ENCODE measurements at places on chromosomes 11 and 22.

GRCh38 chr11:69459848-69460539 lies 21.5 kb upstream of the LINC01488 start:
- no peak for DNase-seq

DNA sequence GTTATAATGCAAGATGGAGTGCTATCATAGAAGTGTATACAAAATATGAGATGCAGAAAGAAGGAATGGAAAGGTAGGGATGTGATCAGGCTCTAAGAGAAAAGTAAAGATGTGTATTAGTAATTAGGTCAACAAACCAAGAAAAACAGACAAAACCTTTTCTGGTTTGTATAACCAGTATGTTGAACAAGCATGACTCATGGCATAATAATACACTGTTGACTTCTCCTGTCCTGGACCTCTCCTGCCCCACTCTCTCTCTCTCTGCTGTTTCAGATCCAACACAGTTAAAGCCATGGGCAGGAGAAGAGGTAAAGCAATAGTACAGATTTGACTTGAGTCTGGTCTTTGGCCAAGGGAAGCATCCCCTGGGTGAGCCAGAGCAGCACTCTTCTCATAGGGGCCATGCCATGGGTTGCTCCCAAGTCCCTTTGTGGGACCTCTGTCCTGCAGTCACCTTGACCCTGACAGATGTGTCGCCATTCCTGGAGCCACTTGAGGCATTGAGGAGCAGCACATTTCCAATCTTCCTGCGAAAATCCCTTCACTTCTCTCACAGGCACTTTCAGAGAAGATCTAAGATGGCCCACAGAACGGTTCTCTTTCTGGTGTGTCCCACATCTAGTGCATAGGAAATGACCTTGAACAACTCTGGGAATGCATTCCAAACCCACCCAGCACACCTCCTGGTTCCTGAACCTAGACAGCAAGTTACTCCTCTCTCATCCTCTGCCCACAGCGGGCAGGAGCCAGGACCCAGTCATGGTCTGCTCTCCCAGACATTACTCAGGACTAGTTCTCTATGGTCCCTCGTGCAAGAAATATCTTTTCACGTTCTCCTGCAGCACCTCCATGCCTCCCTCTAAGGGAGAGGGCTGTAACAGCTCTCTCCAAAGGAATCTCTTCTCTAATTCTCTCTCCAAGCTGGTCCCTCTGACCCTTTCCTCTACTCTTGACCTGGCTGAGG lies 58.2 kb upstream of the PRSS23 start:
- DNase-seq = no peak

- DNase-seq = no peak
Measured at GRCh38 chr11:122681735-122682134, 26.2 kb downstream of the UBASH3B start.

GRCh38 chr11:121553389-121553788 lies 100.6 kb upstream of the SORL1-AS1 start:
- DNase-seq = no peak

- no peak for DNase-seq
Measured at GRCh38 chr11:9740202-9740883, 76.5 kb downstream of the SWAP70 start.

DNA sequence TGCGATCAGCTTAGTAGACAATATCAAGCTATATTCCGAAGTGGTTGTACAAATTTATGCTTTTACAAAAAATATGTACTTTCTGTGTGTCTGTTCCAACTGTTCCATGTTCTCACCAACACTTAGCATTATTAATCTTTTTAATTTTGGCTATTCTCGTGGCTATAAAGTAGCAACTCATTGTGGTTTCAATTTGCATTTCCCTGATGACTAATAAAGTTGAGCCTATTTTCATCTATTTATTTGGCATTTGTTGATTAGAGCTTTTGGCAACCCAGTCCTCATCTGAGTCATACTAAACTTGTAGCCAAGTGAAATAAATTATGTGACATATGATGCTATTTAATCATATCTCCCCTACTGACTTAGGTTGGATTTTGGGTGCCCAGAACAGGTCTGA lies 115.9 kb downstream of the FBXO7 start:
- no peak for DNase-seq

GRCh38 chr22:47445212-47445611 lies 682.8 kb downstream of the TBC1D22A start:
- no peak for DNase-seq

DNA sequence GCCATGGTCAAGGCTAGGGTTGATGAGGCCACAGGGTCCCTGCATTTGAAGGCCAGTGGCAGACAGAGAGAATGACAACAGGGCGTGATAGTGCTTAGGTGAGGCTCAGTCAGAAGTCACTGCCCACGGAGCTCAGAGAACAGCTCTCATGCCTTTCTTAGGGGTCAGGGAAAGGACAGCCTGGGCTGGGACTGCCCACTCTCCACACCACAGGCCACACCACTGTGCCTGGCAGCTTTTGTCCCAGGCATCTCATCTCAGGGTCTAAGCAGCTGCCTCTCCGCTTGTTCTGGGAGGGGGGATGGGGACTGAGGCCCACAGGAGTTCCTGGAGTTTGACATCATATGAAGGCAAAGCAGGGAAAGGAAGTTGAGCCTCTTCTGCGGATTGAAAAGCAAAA lies 150.2 kb upstream of the B3GAT1 start:
- no peak for DNase-seq

DNA sequence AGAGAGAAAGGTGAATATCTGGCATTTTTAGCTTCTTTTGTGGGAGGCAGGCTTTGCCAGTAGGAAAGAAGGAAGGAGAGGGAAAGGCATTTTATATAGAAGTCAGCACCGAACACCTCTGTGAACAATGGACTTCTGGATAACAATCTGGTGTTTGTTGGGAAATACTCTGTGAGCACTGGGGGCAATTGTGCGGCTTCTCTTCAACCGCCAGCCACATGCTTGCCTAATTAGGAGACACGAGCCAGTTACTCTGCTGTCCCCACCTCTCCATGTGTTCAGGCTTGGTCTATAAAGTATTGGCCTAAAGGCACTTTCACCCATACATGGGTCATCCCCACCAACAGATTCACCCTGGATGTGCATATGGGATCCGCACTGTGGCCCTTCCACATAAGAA lies 523.6 kb downstream of the NTM start:
- DNase-seq = no peak

GRCh38 chr22:43036282-43036829 lies 21.4 kb upstream of the PACSIN2 start:
- no peak for DNase-seq
